Activated naive CD4-positive, alpha-beta T cell (primary cell): ENCODE measurements at places on chromosomes 2 and 18.

GRCh38 chr18:54148678-54149077, 75.8 kb downstream of the MBD2 start:
- DNase-seq: no peak

DNA sequence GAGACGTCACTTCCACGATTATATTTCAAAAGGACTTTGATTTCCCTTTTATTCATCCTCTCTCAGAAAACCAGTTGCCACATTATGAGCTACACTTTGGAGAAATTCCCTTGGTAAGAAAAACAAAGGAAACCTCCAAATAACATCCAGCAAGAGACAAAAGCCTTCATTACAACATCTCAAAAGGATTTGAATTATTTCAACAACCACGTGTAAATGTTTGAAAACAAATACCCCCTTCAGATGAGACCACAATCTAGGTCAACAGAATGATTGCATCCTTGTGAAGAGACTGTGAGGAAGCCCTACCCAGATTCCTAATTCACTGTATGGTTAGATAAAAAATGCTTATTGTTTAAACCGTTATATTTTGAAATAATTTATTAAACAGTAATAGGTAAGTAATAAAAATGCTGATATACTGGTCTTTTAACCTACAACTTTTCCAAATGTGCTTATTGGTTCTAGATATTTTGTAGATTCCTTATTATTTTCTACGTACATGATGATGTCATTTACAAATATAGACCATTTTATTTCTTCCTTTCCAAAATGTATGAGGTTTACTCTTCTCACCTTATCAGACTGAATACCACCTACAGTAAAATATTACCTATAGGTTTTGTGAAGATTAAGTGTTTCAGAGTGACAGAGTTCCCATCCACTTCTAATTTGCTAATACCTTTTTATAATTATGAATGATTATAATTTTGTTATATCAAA, 922.7 kb upstream of the CHAC2 start:
- DNase-seq: no peak

- DNase-seq: no peak
Measured at GRCh38 chr2:109209412-109209811, 80.4 kb downstream of the SH3RF3 start.

DNA sequence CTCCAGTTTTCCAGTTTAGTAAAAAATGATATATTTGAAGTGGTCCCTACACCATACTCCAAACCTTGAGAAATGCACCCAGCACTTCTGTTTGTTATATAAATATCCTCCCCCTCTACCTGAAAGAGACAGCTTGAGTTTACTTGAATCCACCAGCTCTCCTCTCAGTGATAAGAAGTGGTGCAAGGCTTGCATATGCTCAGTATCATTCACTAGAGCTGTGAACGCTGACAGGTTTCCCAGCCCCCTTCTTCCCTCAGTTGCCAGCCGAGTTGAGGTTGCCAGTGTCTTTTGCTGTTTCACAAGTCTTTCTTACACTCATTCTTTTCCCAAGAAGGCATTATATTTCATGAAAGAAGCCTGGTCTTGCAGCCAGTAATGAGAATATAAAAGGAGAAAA, 880.0 kb downstream of the LRRTM4 start:
- no peak for DNase-seq

- no peak for DNase-seq
Measured at GRCh38 chr2:27264253-27264752, 1.5 kb upstream of the SLC30A3 start.

DNA sequence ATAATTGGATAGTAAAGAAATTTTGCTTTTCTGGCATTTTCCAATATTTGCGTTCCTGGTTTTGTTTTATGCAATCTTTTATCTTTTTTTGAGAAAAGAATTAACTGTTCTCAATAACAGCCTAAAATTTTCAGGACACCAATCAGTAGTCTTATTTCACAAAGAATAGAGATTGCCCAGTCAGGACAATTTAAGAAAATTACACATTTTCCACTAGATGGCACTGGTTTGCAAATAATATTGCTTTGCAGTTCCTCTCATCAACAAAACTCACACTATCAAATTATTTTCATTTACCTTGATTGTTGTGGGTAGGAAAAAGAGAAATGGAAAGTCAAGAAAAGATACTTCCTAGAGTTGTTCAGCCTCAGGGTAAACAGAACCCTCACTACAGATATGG, 2.4 kb upstream of the RBM45 start:
- no peak for DNase-seq

DNA sequence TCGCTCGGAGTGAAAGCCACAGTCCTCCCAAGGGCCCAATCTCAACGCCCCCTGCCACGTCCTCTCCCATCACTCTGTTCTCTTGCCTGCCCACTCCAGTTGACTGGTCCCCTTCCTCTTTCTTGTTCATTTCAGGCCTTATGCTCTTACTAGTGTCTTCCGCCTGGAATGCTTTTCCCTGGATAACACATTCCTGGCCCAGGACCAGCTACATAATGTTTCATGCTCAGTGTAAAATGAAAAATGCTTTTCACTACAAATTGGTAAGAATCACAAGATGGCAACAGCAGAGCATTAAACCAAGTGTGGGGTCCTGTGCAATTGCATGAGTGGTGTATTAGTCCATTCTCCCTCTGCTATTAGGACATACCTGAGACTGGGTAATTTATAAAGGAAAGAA, 417.2 kb upstream of the KLHL29 start:
- no peak for DNase-seq

GRCh38 chr2:20439503-20439902, 7.4 kb upstream of the RHOB start:
- no peak for DNase-seq

DNA sequence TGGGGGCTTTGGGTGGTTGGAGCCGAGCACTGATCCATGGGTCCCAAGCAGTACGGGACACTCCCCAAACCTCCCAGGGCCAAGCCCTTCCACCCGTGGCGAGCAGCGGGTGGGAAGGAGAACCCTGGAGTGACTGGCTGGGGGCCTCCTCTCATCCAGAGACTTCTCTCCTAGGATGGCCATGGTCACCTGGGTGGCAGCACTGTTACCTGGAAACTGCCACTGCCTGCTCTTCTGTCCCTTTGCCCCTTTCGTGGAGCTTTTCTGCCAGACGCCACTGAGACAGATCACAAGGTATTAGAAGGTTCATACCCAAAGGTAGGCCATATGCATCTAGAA, 26.9 kb downstream of the CENPO start:
- no peak for DNase-seq

GRCh38 chr2:216426938-216427337, 14.7 kb downstream of the SMARCAL1 start:
- DNase-seq: no peak

- DNase-seq: no peak
Measured at GRCh38 chr2:196380098-196380497, 208.7 kb upstream of the STK17B start.

- DNase-seq: no peak
Measured at GRCh38 chr2:239122421-239123110, 274.7 kb downstream of the TWIST2 start.

GRCh38 chr2:6946722-6947121, 29.5 kb downstream of the RNF144A start:
- no peak for DNase-seq

GRCh38 chr2:240579771-240580614, 6.5 kb upstream of the CAPN10 start:
- DNase-seq: peak; percentile 63

- no peak for DNase-seq
Measured at GRCh38 chr2:227655454-227655853, 11.2 kb upstream of the SCYGR5 start.

- DNase-seq: no peak
Measured at GRCh38 chr2:127422559-127423477, 4.6 kb downstream of the PROC start.

DNA sequence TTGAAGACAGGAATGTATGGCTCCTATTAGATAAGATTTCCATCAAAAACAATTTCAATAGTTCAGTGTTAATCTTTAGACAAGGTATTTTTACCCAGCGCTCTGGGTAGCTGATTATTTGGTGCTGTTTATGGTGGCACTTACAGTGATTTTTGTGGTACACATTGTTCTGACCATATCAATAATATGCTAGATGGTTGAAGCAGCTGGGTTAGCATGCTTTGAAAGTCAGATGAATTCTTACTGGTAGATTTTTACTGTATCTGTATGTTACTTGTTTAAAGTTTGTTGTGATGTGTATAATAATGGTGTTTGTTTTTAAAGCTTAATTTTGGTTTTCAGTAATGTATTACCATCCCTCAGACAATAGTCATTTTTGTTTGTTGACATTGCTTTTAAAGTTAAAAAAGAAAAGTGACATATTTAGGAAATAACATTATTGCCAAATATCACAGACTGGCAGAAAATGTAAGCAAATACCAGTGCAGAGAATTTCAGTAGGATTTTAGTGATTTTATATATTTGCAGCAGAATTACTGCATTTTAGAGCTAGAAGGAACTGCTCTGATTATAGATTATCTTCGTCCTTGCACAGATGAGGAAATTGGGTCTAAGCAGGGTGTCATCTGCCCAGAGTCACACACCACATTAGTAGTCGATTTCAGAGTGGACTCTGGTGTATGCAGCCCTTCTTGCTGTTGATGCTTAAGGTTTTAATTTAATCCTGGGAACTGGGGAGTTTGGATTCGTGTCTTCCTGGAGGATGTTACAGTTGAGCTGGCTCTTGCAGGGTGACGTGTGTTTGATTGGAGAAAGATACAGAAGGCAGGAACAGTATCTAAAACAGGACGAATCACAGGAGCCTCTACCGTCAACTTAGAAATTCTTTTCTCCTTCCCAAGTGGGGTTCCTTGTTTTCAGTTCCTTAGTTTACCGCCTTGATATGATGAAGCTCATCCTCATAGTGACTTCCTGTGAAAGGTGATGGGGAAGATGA, 6.6 kb downstream of the SOCS6 start:
- no peak for DNase-seq

DNA sequence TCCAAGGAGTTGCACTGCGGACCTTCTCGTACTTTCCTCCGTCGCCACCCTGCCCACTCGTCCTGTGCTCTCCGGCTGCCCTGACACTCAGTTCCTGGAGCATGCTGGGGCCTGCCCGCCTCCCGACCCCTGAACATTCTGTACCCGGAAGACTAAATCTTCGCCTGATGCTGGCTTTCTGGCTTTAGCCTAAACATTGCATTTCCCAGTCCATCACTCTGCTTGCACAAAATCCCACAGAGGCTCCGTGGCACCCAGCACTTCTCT, 550 bp upstream of the SFXN5 start:
- DNase-seq: no peak

DNA sequence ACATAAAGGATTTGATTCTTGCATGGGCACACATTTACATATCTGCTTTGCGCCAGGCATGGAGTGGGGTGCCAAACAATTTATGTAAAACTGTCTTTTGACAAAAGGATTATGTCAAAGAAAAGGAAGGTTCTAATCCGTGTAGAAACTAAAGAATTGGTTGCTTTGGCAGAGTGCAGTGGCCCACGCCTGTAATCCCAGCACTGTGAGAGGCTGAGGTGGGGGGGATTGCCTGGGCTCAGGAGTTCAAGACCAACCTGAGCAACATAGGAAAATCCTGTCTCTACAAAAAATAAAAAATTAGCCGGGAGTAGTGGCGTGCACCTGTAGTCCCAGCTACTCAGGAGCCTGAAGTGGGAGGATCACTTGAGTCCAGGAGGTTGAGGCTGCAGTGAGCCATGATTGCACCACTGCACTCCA, 1.1 kb upstream of the MTERF4 start:
- DNase-seq: no peak

DNA sequence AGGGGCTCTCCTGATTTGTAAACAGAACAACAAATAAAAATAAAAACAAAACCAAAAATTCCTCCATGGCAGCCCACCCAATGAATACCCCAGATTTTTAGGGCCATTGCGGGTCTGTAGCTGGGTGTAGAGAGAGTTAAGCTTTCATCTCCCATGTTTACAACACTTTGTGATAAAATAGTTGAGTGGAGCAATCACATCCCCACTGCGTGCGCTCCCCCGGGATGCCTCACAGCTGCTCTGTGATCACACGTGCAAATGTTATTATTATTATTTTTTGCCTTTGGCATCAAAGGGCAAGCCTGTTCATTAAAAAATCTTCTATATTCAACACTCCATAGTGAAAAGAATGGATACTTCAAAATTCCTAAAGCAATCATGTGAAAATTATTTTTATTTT, 118.0 kb downstream of the MBP start:
- DNase-seq: no peak

DNA sequence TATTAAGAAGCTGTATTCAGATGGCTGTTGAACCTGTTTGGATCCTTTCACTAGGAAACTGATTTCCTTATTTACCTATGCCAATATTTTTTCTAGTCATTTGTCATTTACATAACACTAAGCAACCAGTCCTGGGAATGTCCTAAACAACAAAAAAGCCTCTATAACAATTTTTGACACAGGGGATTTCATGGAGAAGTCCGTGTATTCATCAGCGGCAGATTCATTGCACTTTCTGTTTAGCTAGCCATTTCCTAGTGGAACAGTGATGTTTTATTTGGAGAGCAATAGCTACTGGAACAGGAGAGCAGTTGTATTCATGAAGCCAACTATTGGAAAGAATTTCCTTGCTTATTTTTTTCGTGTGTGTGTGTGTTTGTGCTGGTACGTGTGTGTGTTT, 604.3 kb upstream of the POU3F3 start:
- no peak for DNase-seq

DNA sequence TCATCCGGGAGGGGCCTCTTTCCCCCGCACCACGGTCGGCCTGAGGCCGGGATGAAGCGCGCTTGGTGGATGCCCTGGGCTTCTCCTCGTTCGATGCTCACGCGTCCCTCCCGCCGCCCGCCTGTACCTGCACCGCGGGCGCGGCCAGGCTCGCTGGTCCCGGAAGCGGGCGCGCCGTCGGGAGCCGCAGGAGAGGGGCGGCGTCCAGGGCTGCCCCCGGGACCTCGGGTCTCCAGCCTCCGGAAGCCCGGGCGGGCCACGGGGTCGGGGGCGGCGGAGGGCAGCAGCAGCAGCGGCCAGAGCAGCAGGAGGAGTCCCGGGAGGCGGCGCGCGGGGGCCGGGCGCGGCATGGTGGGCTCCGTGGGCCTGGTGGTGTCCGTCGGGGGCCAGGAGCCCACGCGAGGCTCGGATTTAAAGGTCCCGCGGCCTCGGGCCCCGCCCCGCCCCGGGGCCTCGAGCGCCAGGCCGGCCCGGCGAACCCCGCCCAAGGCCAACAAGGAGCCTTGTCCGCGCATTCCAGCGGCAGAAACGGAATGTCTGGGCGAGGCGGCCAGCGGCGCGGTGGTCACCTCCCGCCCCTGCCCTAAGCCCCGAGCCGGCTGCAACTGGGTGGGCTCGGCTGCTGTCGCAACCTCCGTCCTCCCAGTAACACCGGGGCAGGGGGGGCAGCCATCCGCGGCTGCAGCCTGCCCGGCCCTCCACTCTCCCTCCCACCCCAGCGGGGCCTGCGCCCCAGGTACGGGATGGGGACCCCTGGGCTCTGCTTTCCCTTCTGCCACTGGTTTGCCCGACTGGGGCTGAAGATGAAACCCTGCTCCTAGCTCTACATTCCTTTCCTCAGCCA, at the start of gene MATN3:
MATN3 (minus strand) TSS at position 387 of the 844 bp plus-strand sequence; CDS start at position 350, 37 bp downstream.
- DNase-seq: no peak

GRCh38 chr2:204299766-204300165, 245.5 kb upstream of the PARD3B start:
- DNase-seq: no peak

- no peak for DNase-seq
Measured at GRCh38 chr2:30710016-30710415, 97.2 kb downstream of the CAPN13 start.

- no peak for DNase-seq
Measured at GRCh38 chr2:198697794-198698193, 759.9 kb downstream of the SATB2 start.

- no peak for DNase-seq
Measured at GRCh38 chr2:238104691-238105371, 4.7 kb downstream of the ESPNL start.

- DNase-seq: no peak
Measured at GRCh38 chr2:186702006-186702405, 8.1 kb downstream of the FAM171B start.
